ENCODE measurements at places on chromosomes 16 and 17.

DNA sequence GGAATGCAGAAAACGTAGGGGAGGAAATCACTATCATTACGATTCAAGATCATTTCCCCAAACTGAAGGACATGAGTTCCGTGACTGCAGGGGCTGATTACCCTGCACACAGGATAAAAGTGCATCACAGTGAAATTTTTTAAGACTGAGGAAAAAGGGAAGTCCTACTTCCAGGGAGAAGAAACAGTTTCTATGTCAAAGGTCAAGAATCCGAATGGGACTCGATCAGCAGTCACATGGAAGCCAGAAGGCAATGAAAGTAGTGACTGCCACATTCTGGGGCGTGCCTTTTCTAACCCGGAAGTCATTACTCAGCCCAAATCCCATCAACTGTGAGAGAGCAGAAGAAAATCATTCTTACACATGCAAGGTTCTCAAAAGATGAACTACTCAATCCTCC is 12.1 kb downstream of the ZZEF1 start:
- DNase-seq, result no peak

DNA sequence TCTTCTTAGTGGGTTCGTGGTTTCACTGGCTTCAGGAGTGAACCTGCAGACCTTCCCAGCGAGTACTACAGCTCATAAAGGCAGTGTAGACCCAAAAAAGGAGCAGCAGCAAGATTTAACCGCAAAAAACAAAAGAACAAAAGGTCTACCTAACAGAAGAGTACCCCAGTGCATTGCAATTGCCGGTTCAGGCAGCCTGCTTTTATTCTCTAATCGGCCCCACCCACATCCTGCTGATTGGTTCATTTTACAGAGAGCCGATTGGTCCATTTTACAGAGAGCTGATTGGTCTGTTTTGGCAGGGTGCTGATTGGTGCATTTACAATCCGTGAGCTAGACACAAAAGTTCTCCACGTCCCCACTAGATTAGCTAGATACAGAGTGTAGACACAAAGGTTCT is 2.0 kb upstream of the ARRB2 start:
- no peak for DNase-seq

DNA sequence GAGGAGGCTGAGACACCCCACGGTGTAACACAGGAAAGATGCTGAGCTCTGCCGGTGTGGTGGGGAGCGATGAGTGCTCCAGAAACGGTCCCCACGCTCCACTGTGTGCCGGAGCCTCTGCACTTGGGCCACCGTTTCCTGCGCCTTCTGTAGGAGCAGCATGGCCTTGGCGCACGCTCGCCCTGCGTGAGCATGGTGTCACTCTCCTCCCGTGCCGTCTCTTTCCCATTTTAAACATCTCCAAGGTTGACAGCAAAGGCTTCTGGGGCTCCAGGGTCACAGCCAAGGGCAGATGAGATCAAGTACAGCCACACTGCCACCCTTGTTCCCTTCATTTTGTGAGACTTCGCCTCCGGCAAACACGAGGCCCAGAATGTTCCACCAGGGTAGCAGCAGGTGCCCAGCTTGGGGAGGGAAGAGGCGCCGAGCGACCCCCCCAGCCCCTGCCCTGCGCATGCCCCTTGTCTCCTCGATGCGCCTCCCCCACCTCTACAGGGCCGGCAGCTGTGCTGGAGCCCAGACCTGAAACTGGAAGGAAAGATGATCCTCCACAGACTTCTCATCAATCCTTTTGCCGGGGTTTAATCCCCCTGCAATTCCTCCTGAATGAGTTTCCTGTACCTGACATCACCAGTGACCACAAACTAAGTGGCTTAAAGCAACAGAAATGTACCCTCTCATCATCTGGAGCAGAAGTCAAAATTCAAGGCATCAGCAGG is 19.9 kb upstream of the OSGIN1 start:
- no peak for DNase-seq

- DNase-seq, result no peak
Observed at GRCh38 chr17:48751172-48751571, 22.6 kb upstream of the HOXB13 start.

- no peak for DNase-seq
Observed at GRCh38 chr17:35890774-35891155, 10.6 kb upstream of the CCL5 start.

- DNase-seq, result no peak
Observed at GRCh38 chr16:22347100-22347820, 27.2 kb downstream of the CDR2 start.
